Kasumi-1 (cell line): ENCODE measurements at places on chromosomes 13 and 19.

- no peak for DNase-seq
These were observed 530 bp downstream of the MAU2 start for GRCh38 chr19:19321141-19321577.

GRCh38 chr19:19145684-19146608, 7.7 kb upstream of the TMEM161A start:
- DNase-seq = peak; percentile 26

GRCh38 chr19:15124572-15125231, 17.5 kb downstream of the SYDE1 start:
- DNase-seq = no peak

DNA sequence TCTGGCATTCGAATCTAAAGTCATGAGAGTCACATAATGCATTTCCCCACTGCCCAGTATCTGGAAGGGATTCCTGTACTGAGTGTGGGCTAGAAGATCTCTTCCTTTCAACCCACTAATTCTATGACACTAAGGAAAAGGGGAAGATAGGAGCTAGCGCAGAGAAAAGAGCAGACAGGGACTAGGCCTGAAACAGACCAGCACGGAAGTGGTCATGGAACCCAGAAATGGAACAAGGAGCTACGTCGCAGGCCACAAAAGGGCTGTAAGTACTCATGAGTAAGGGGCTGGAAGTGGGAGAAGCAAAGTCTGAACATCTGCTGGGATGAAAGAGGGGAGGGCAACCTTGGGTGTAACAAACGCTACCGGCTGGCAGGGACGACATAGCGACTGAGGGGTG, 8.6 kb downstream of the ABCC4 start:
- no peak for DNase-seq

GRCh38 chr19:49413348-49413747, 9.9 kb downstream of the PTH2 start:
- DNase-seq = no peak

- DNase-seq = no peak
These were observed 24.1 kb downstream of the LHFPL6 start for GRCh38 chr13:39578821-39579291.

DNA sequence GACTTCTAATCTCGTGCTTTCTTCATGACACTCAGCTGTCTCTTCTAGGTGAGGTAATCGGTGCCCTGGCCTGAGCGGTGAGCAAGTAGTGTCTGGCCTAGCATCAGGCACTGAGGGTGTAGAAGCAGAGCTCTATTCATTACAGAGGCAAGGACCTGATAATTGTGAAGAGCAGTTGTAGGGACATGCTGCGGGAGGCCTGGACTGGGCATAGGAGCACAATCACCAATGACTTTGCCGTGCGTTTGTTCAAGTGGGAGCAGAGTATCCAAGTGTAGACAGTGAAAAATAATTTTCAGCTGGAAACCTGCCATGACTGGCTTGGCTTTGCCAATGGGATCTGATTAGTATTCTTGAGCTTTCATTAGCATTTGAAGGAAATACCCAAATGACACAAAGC, 32.1 kb upstream of the DCLK1 start:
- no peak for DNase-seq

DNA sequence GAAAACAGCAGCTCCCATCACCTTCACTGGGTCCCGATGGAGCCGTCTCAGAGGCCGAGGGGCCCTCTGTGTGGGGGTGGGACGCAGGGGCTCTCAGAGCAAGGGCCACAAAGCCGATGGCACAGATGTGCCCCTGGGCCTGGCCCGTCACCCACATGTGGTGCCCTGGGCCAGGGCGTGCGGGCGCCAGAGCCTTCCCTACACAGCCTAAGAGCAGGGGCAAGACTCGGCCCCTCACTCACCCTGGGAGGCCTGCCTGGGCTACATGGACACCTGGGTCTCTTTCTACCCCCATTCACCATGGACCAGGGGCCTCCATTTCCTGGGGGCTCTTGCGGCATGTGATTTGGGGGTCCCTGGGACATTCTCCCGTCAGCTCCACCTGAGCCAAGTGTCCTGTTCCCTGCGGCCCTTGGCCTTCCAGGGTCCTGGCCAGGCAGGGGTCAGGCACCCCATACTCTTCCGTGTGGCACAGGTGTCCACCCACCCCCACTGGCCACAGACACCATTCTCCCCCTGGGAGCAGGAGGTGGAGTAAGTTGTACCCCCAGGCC, 10.0 kb downstream of the COMP start:
- DNase-seq = no peak

DNA sequence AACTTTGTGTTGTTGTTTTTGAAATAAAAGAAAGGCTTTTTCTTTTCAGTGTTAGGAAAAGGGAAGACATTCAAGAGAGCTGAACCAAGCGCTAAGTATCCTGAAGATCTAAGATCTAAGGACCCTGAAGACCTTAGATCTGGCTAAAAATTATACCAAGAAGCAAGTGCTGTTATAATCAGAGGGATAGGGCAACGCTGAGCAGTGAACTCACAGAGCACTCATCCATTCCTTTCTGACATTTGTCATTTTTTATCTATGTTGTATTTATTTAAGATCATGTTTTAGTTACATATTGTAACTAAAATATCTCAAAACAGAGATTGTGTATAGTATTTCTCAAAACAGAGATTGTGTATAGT, 60.5 kb upstream of the FAM216B start:
- DNase-seq = no peak

DNA sequence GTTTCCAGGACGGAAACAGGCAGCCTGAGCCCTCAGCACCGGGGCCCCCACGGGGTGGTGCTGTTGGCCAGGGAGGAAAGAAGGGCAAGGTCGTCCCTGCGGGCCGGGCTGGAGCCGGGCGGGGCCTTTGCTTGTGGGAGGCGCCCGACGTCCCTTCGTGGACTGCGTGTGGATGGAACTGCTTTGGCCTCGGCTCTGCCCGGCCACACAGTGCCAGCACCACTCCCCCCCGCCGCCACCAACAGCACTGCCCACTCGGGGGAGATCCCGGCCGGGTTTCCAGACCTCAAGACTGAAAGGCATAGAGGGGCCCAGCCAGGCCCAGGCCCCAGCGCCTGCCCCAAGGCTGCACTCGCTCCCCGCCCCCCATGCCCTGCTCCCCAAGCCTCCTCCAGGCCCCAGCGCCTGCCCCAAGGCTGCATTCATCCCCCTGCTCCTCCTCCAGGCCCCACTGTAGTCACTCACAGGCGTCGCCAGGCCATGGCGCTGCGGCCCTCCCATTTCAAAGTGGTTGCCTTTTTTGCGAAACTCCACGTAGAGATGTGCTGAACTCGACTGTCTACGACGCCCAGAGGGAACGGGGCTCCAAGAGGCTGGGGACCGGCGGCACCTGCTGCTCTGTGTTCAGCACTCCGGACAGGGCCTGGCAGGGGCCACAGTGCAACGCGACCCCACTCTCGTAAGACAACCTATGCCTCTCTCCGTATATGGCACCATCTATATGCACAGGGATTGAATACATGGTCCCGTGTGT, 22.5 kb downstream of the C13orf46 start:
- DNase-seq = peak; percentile 63

- DNase-seq = no peak
These were observed 8.0 kb downstream of the SIRT6 start for GRCh38 chr19:4174213-4174894.

- no peak for DNase-seq
These were observed 181.3 kb downstream of the PCDH9 start for GRCh38 chr13:67048821-67049150.

GRCh38 chr19:58460039-58460438, 6.8 kb upstream of the ZNF324 start:
- DNase-seq = no peak

DNA sequence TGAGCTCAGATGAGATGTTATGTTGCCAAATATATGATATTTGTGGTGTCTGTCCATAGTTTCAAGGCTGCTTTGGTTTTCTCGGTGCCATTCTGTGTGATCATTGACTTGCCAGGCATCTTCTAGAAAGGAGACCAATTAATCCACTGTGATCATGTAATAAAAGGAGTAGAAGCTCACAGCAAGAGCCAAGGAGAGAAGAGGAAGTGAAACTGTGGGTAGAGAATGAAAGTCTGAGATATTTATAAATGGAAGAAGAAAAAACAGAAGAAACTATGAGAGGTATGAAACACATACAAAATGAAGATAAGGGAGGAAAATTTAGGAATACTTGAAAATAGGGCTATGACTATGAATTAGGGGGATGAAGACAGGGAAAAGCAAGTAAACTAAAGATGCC, 11.1 kb upstream of the ZNF613 start:
- no peak for DNase-seq

- DNase-seq = no peak
These were observed 22.7 kb downstream of the TFDP1 start for GRCh38 chr13:113607056-113607888.

DNA sequence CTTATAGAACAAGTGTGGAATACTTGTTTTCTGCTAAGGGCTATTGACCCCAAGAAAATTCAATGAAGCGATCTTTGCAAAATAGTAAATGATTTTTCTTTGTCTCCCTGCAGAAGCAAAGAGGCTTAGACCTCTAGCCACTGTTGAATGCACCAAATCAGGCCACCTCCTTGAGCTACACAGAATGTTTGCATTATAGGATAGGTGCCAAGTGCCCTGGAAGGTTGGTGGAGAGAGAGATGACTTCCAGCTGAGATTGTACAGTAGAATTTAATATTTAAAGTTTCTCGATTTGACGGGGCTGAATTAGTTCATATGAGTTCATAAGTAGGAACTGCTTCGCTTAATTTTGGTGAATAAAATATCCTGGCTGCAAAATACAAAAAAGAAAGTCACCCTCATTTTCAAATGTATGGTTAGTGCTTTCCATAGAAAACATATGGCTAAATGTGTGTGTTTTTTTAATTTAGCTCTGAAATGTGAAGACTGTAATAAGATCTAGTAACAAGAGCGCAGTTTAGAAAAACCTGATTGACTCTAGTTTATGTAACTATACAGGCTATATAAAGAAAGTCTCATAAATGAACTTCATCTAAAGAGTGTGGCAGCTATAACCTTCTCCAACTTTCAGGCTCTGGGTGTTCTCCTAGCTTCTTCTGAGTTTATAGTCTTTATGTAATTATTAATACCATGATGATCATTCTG, 41.6 kb downstream of the LRCH1 start:
- no peak for DNase-seq

GRCh38 chr13:106361621-106362020, 173.8 kb downstream of the EFNB2 start:
- DNase-seq = no peak

DNA sequence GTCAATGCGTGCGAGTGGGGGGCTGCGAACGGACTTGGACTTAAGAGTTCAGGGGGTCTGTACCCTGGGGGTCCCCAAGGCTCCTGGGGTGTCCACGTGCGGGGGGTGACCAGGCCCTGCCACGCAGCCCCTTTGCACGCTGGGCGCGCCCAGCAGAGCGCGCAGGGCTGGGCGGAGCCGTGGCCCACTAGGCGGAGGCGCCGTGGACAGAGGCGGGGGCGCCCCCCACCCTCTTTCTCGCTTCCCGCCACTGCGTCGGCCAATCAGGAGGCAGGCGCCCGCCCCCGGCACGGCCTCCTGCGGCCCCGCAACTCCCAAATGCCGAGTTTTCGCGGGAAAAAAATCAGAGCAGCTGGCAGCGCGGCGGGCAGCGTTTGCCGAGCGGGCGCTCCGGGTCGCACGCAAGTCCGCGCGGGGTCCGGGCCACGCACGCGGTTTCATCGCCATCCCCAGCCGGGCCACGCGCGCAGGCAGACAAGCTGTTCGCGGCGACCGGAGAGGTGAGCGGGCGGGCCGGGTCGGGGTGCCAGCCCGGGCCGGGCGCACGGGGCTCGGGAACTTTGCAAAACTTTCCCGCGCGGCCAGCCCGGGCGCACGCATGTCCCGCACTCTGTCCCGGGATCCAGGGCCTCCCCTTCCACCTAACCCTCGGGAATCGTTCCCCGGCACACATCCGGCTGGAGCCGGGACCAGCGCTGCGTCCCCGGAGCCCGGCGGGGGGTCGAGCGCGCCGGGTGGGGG, at the start of gene UHRF1:
Gene UHRF1, plus strand, starts transcription at position 346 of the 741 bp plus-strand sequence. CDS start 1,385 bp downstream, outside the sequence.
- DNase-seq = peak; percentile 16

DNA sequence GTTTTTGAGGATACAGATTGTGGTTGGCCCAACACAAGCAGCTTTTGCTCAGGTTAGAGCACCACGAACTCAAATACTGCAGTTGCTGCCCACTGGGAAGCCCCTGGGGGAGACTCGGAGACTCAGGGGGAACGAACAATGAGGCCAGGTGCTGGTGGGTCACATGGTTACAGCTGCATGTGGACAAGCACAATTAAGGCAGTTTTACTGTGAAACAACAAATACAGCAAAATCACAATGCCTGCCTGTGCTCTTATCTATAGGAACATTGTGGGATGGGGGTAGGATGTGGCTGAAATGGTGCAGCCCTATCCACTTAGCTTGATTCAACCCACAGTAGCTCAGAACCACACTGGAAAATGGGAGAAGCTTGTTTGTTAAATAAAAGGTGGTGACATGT, 119.7 kb upstream of the SPATA13 start:
- no peak for DNase-seq

- peak; percentile 92 for DNase-seq
These were observed 572 bp upstream of the FKBP8 start for GRCh38 chr19:18543814-18544475.

DNA sequence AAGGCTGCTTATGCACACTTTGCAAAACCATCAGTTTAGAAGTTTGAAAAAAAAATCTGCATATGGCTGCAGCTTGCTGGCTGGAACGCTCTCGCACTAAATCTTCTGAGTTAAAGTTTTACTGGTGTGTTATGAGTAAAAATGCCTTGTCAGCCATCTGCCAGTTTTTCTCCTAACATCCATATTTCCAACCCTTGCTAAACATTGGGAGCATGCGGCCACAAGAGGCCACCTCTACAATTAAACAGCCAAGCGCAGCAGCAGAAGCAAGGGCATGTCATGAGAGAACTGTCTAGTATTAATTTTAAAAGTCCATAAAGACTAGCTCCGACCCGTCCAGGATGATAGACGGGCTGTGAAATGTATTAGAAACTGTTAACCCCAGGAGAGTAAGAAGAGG, 248.3 kb downstream of the TSHZ3 start:
- DNase-seq = no peak

GRCh38 chr13:19103140-19103539, 78.5 kb downstream of the TUBA3C start:
- DNase-seq = no peak

DNA sequence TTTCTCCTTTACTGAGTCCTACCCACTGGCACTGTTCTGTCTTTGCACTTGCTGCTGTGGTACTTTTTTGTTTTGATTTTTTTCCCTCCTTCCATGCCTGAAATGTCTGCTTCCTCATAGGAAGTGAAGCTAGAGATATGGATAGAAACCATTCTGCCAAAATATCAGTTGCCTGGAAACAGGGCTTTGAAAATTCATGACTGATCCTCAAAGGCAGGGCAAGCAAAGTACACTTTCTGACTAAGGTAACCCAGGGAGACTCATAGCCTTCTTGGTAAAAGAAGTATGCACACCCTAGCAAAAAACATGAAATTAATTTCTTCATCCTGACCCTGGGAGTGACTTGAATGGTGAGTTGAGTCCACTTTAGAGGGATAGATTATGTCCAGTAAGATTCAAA, 329.8 kb downstream of the MYO16 start:
- no peak for DNase-seq

- no peak for DNase-seq
These were observed 64.2 kb upstream of the GTF2F2 start for GRCh38 chr13:45055902-45056648.
